ENCODE measurements at places on chromosomes 5 and 9.

GRCh38 chr5:165263536-165263935, 1758.1 kb downstream of the MAT2B start:
- no peak for DNase-seq
- no peaks in the 10 kb centered on the region for H3K36me3 ChIP-seq
- H3K27me3 ChIP-seq, result no peaks in the 10 kb centered on the region
- no peaks in the 10 kb centered on the region for H3K4me1 ChIP-seq
- H3K27ac ChIP-seq, result no peak overlapping the region
- no peak overlapping the region for H3K4me3 ChIP-seq

- H3K27ac ChIP-seq, result no peak overlapping the region
- H3K4me3 ChIP-seq, result no peak overlapping the region
- DNase-seq, result no peak
- H3K36me3 ChIP-seq, result no peaks in the 10 kb centered on the region
- H3K27me3 ChIP-seq, result no peaks in the 10 kb centered on the region
These were observed 246.6 kb downstream of the TAF11L14 start for GRCh38 chr5:17880869-17881268.

- no peaks in the 10 kb centered on the region for H3K4me1 ChIP-seq
- peak; percentile 57 for DNase-seq
- no peak overlapping the region for H3K4me3 ChIP-seq
- H3K27ac ChIP-seq, result no peak overlapping the region
- no peaks in the 10 kb centered on the region for H3K36me3 ChIP-seq
- H3K27me3 ChIP-seq, result no peaks in the 10 kb centered on the region
These were observed 231.3 kb downstream of the ZSWIM6 start for GRCh38 chr5:61563401-61563800.

GRCh38 chr9:115165233-115165632, 47.3 kb upstream of the TNC start:
- H3K4me1 ChIP-seq, result no peaks in the 10 kb centered on the region
- H3K27me3 ChIP-seq, result no peaks in the 10 kb centered on the region
- DNase-seq, result no peak

DNA sequence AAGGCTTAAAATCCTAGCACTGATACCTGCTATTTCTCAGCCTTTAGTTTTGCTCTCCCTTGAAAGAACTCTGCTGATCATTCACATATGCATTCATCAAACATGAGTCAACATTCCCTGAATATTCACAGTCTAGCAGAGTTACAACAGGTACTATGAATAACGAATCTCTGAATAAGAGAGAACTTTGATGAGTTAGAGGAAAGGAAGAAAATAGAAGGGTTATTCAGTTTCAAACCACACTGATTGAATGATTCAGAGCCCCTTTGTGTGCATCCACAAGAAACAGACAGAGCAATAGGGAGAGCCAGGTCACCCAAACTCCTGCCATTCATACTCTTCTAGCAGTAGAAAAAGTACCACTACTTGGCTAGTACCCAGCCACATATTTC, 36.0 kb downstream of the FOXD1 start:
- no peaks in the 10 kb centered on the region for H3K36me3 ChIP-seq
- H3K4me1 ChIP-seq, result no peaks in the 10 kb centered on the region
- H3K27ac ChIP-seq, result no peak overlapping the region
- H3K4me3 ChIP-seq, result no peak overlapping the region

- H3K36me3 ChIP-seq, result no peaks in the 10 kb centered on the region
- no peaks in the 10 kb centered on the region for H3K4me1 ChIP-seq
- H3K4me3 ChIP-seq, result no peak overlapping the region
- no peak for DNase-seq
- no peak overlapping the region for H3K27ac ChIP-seq
These were observed 29.0 kb upstream of the MYORG start for GRCh38 chr9:34405719-34406118.

- no peaks in the 10 kb centered on the region for H3K36me3 ChIP-seq
- peaks cover 11% of the 10 kb centered on the region for H3K4me1 ChIP-seq
- H3K4me3 ChIP-seq, result no peak overlapping the region
- H3K27me3 ChIP-seq, result no peaks in the 10 kb centered on the region
- peak; percentile 49 for DNase-seq
- no peak overlapping the region for H3K27ac ChIP-seq
These were observed 151.8 kb downstream of the MUSK start for GRCh38 chr9:110820381-110820780.

DNA sequence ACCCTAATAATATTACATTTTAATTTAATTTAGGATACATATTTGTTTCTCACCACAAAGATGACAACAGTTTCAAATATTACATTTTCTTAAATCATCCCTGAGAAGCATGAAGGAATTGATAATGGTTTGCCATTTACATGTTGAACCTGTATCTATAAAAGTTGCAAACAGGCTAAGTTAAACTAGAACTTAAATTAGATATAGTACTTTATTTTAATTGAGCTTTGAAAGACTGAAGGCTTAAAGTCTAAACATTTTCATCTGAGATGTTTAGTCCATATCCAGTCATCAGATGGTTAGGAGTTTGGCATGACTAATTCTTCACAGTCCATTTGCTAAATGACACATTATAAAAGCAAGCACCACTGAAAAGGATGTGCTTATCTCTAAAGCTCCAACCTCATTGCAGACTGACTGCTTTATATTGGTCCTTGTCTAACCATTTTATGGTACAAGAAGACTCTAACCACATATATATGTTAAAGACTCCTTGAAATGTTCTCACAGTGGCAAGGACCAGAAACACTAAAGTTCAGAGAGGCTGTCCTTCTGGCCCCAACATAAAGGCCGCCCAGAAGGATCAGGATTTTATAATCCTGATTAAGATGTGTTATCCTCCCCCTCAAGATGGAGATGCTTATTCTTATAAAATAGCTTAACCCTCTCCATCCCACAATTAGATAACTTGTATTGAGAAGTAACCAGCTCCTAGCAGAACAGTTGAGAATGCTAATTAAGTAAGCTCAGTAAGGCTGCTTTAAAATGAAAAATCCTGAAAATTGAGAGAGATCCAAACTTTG, 25.8 kb downstream of the WNT8A start:
- H3K27me3 ChIP-seq, result no peaks in the 10 kb centered on the region
- H3K4me3 ChIP-seq, result no peak overlapping the region
- H3K36me3 ChIP-seq, result no peaks in the 10 kb centered on the region
- H3K27ac ChIP-seq, result no peak overlapping the region
- no peak for DNase-seq
- no peaks in the 10 kb centered on the region for H3K4me1 ChIP-seq

DNA sequence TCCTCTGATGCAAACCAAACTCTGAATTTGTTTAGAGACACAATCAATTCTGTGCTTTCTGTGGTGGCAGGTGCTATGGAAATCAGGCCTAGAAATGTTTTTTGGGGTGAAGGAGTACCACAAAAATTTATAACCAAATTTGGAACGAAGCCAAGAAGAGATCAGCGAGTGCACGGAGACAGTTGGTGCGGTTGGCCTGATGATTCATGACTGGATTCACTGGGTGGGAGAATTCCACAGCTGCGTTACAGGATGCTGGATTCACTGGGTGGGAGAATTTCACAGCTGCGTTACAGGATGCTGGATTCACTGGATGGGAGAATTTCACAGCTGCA, 135.6 kb upstream of the IRX4 start:
- DNase-seq, result no peak
- H3K27me3 ChIP-seq, result peaks cover 19% of the 10 kb centered on the region
- H3K27ac ChIP-seq, result no peak overlapping the region
- H3K4me3 ChIP-seq, result no peak overlapping the region

DNA sequence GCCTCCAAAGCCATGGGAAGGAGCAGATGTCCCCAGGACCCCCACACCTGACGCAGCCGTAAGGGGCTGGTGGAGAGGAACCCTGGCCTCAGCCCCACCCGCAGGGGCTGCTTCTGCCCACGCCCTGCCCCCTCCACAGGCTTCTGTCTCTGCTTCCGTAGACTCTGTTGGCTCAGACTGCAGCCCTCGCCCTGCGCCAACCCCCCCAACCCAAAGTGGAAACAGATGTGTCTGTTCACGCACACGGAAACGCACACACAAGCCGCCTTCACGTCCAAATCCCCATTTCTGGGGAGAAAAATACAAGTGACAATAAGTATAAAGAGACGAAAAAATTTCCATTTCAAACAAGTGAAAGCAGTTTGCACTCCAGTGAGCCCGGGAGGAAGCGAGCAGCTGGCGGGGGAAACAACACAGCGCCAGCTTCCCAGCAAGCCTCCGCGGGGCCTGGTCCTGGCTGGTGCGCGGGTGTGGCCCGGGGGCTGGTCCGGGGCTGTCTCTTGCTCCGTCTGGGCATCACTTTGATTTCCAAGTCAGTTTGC, 32.6 kb upstream of the RXRA start:
- H3K4me3 ChIP-seq, result no peak overlapping the region
- H3K36me3 ChIP-seq, result no peaks in the 10 kb centered on the region
- peaks cover 4% of the 10 kb centered on the region for H3K4me1 ChIP-seq
- H3K27me3 ChIP-seq, result no peaks in the 10 kb centered on the region
- H3K27ac ChIP-seq, result no peak overlapping the region

DNA sequence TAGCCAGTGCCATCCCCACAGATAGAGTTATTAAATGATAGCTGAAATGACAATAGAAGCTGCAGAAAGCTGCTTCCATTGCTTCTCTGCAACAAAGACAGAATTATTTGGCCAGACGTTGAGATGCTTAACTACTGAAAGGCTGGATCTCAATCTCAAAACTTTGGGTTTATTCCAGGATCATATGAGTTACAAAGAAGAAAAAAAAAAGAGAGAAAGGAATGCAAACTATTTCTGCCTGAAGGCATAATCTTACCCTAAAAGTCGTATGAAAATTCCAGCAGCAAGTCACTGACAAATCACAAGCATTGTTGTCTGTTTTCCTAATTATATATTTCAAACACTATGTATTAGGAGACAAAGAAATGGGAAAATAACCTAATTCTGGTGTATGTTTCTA, 12.8 kb upstream of the TYRP1 start:
- peak; percentile 69 for DNase-seq
- H3K36me3 ChIP-seq, result no peaks in the 10 kb centered on the region
- H3K27me3 ChIP-seq, result no peaks in the 10 kb centered on the region
- no peak overlapping the region for H3K4me3 ChIP-seq

- no peaks in the 10 kb centered on the region for H3K4me1 ChIP-seq
- DNase-seq, result no peak
- H3K4me3 ChIP-seq, result no peak overlapping the region
- peaks cover 98% of the 10 kb centered on the region for H3K27me3 ChIP-seq
These were observed 33.3 kb downstream of the TLE1 start for GRCh38 chr9:81656004-81656403.

DNA sequence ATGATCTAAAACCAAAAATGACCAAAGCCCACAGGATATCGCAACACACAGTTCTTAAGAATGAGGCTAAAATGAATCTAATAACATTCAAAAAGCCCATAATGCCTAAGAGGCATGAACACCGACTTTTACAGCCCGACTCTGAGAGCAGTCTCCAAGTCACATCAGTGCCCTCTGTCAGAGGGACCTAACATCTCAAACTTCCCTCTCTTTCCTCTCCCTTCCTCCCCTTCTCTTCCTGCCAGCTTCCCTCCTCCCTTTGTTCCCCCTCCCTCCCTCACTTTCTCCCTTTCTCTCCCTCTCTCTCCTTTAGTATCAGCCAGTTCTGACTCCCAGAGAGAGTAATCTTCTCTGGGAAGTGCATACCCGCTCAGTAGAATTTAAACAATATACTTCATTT, 154.4 kb downstream of the GLIS3 start:
- H3K27ac ChIP-seq, result no peak overlapping the region
- H3K4me3 ChIP-seq, result no peak overlapping the region
- DNase-seq, result no peak
- H3K27me3 ChIP-seq, result no peaks in the 10 kb centered on the region
